IMR-90 (cell line): ENCODE measurements at places on chromosomes 3 and 15.
A peak's percentile ranks its signal among the peaks of the same experiment; 100 is the strongest.

- no peak for DNase-seq
Observed at GRCh38 chr3:183464480-183464879, 36.1 kb upstream of the MCF2L2 start.

DNA sequence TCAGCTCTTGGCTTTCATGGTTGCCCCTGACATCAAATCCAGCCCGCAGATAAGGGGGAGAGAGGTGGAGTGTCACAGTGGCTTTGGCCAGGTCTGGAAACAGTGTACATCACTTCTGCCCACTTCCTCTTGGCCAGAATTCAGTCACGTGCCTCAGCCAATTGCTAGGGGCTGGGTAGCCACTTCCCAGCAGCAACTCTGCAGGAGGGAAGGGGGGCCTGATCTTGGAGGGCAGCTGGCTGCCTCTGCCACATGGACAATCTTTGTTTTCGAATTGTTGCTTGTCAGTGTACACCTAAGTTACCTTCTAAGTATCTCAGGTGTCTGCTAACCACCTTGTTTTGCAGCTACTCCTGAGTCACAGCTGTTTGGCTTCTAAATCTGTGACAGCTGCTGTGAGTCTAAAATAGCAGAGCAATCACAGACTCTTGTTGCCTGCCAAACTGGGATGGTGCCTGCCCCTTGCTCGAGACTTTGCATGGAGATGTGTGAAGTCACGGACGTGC is 41.0 kb upstream of the LIMD1 start:
- peak; percentile 83 for DNase-seq

DNA sequence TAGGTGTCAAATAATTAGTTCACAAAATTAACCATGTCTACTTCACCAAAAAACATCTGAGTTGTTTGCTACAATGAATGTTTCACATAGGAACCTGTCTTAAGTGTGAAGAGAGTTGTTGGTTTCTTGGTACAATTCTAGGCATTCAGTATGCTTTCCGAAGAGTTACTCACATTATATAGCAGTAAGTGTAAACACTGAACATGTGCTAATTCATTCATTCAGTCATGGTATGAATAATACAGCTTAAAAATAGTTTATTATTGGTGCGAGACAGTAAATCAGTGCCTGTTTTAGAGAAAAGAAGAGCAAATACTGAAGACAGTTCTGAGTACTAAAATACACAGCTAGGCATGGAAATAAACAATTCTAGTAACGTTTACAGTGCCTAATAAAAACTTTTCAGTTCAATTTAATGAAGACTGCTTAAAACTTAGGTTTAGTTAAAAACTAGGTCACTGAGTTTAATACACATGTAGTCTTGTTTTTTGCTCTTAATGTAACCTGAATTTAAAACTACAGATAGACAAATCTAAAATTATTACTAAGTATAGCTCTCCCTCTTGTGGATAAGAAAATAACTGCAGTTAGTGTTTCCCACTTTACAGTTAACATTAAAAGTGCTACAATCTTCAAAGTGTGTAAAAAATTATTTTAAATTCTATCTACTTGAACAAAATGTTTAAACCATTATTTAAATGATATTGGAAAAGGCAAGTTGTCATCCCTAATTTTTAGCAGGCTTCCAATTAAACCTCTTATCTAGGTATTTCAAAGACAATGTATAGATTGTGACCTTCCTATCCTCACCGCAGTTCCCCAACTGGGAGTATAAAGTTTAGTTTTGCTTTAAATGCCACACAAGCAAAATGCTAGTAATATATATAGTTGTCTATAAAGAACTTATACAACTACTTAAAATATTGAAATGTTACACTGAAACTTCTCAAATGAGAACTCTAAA is 20.1 kb upstream of the ZCWPW2 start:
- DNase-seq, result peak; percentile 33

DNA sequence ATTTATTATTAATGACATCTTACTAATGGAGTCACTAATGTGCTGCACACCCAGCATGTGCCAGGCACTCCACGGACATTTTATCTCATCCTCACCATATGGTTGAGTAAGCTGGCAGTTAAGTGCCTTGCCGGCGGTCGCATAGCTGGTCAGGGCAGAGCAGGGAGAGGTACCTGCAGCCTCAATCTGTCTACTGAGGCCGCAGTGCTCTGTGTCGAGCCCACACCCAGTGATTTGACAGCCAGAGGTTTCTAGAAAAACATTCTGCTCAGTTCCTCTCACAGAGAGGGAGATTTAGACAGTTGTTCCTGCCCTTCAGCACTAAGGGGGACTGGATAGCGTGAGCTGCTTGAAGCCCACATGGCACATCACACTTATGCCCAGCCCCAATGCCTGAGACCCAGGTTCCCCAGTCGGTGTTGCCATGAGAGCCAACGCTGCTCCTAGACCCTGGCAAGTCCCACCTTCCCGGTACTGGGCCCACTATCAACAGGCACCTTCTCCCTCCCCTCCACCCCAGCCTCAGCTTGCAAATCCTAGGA is 2.6 kb downstream of the LIPC start:
- DNase-seq, result no peak
